Mammary epithelial cell (primary cell): ENCODE measurements at places on chromosomes 11 and 22. TPM values are rescaled to one million over a fixed set of nuclear protein-coding genes. Genes with fewer than 3 reads are reported as not detected.

CCDC34 gene
- total RNA-seq: 2.5 TPM

C11orf91 gene
- total RNA-seq: not detected

- no peak for DNase-seq
Observed at GRCh38 chr22:32333769-32334659, 23.7 kb upstream of the RFPL3 start.

GRCh38 chr11:85539029-85539689 lies 88.0 kb downstream of the DLG2 start:
- DNase-seq: no peak

DNA sequence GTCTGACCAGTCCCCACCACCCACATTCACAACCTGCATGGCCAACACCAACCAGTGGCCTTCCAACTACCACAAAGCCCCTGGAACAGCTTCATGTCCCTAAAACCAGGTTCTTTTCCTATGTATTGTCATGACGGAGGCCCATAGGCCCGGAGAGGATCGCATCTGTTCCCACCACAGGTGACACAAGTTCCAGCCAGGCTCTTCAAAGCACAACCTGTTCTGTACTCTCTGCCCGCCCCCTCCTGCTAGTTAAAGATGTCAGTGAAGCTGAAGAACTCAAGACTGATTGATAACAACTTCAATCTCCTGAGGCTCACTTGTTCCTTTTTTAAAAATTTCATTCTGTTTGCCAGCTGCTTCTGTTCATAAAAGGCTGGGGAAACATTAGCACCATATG lies 121.1 kb upstream of the GUCY1A2 start:
- DNase-seq: no peak

TRIM34 gene
- total RNA-seq: 1.5 and 2.4 TPM in 2 replicates
